Eye (tissue), 1 donor: ENCODE measurements at places on chromosomes 16 and 17.

- no peak for DNase-seq
Measured at GRCh38 chr16:49637933-49638672, 217.8 kb downstream of the ZNF423 start.

- DNase-seq, result no peak
Measured at GRCh38 chr16:22659933-22660332, 149.2 kb downstream of the NPIPB5 start.

DNA sequence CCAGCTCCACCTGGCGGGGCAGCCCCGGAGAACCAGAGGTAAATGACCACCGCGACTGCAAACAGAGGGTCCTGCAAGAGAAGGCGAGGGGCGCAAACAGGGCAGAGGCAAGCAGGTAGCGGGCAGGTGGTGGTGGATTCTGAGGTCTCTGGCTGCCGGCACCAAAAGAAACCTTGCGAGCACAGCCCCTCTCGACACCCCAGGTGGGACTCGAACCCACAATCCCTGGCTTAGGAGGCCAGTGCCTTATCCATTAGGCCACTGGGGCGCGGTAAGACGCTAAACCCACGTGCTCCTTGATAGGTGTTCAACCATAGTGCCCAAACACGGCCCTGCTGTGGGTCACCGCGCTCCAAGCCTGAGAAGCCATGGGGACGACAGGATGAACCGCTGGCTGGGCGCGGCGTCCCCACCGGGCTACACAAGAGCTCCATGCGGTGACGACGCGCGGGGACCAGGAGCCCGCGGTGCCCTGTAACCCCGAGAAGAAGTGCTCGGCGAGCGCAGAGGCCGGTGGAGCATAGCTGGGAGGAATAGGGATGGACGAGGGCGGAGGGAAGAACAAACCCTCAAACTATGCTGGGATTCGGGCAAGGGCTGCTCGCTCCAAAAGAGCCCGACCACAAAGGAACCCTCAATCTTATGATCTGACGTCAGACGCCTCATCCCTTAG lies 12.4 kb downstream of the ATP5PD start:
- peak; percentile 97 for DNase-seq

DNA sequence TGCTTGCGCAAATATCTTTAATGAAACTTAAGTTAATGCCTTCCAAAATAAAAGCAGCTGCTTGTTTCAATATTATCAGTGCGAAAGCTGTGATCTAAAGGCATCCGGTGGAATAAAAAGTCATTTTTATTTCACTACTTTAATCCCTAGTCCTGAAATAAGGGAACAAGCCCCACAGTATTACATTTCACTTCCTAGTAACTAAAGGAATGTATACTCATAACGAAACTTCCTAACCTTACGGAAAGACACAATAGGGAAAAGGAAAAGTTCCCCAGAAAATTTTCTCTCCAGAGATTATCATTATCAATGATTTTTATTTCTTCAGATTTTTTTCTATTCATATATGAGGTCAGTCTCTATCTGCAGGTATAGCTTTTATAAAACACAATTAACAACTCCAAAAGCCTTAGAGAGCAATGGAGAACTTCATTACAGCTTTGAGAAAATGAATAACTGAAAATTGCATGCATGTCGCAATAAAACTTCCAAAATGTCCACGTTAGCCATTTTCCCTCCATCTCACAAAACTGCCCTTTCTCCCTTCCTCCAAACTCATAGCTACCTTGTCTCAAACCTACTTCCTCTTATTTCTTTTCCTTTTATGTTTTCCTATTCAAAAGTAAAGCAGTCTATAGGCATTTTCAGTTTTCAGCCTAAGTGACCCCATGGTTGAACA lies 154.3 kb upstream of the MED13 start:
- no peak for DNase-seq

DNA sequence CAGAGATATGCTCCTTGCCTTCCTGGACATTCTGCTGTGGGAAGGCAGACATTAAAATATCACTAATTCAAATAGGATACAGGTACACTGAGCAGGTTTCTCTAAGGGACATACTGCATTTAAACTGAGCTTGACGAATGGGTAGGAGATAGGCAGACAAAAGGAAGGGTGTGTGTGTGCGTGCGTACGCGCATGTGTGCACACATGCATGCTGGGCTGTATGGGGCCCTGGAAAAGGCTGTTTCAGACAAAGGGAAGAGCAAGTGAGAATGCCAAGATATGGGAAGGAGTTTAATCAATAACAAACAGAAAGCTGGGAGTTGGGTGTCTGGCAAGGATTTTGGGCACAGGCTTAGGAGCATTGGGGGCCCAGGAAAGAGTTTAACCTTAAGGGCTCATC lies 196.2 kb downstream of the PRKCA start:
- DNase-seq, result no peak
